Sigmoid colon (tissue), 7 donors: ENCODE measurements at places on chromosomes 3 and 15. TPM values are rescaled to one million over a fixed set of nuclear protein-coding genes. Genes with fewer than 3 reads are reported as not detected.

The IL12A gene
- 0.27 TPM for total RNA-seq

GRCh38 chr3:59812237-59813147 lies 762.7 kb upstream of the CFAP20DC start:
- H3K4me1 ChIP-seq = no peaks in the 10 kb centered on the region
- H3K4me3 ChIP-seq = no peak overlapping the region
- H3K27ac ChIP-seq = peak overlapping the region; percentile 15
- H3K36me3 ChIP-seq = no peaks in the 10 kb centered on the region

The CYP19A1 gene
- total RNA-seq = not detected

DNA sequence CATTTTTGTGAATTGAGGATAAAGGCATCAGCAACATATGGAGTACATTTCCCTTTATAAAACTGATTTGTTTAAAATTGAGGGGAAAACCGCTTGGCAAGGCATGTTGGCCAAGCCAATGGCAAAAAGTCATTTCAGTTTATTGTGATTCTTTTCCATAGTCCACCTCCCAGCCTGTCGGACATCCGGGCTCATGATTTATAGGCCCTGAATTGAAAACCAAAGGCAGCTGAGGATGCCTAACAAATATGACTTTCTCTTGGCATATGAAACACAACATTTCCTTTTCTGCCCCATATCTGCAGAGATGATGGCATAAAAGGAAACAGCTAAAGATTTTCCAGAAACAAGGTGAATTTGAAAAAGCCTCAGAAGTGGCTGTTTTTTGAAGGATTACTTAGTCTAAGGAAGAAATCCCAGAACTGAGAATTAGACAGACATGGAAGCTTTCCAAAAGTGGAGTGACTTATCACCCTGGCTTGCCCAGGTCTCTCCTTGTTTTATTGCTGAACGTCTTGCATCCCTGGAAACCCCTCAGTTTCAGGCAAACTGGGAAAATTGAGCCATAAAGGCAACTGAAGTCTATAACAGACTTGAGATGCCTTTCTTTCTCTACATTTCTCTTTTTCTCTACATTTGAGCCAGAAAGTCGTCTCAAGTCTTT lies 74.0 kb downstream of the COL8A1 start:
- H3K27me3 ChIP-seq = no peaks in the 10 kb centered on the region
- H3K4me3 ChIP-seq = no peak overlapping the region
- no peak overlapping the region for H3K27ac ChIP-seq
- H3K36me3 ChIP-seq = no peaks in the 10 kb centered on the region
- DNase-seq = no peak

GRCh38 chr3:12512534-12513118 lies 28.3 kb downstream of the TSEN2 start:
- peaks cover 16% of the 10 kb centered on the region for H3K4me1 ChIP-seq
- H3K27me3 ChIP-seq = no peaks in the 10 kb centered on the region
- H3K27ac ChIP-seq = no peak overlapping the region
